ENCODE measurements at places on chromosomes 7 and 10. TPM values are rescaled to one million over a fixed set of nuclear protein-coding genes. Genes with fewer than 3 reads are reported as not detected.

The LOXL4 gene
- 10.5 TPM for total RNA-seq

The OPN4 gene
- not detected for total RNA-seq

The CDNF gene
- total RNA-seq: 4.8 TPM

The SFRP5 gene
- 6.9 TPM for total RNA-seq

The ATOH7 gene
- total RNA-seq: 0.82 TPM

The GHRHR gene
- total RNA-seq: not detected

The LARP4B gene
- total RNA-seq: 59.0 TPM

The HOXA6 gene
- not detected for total RNA-seq

The TMEM196 gene
- total RNA-seq: not detected

The NPTX2 gene
- 4.3 TPM for total RNA-seq

The TSPAN33 gene
- 20.8 TPM for total RNA-seq

The GARIN1A gene
- 0.10 TPM for total RNA-seq

The CCDC172 gene
- total RNA-seq: not detected

The PRKCQ gene
- total RNA-seq: 15.2 TPM

The SEC61A2 gene
- total RNA-seq: 15.3 TPM

The MET gene
- total RNA-seq: 23.3 TPM

GRCh38 chr7:43021431-43021830, 89.3 kb downstream of the MRPL32 start:
- no peak for DNase-seq

DNA sequence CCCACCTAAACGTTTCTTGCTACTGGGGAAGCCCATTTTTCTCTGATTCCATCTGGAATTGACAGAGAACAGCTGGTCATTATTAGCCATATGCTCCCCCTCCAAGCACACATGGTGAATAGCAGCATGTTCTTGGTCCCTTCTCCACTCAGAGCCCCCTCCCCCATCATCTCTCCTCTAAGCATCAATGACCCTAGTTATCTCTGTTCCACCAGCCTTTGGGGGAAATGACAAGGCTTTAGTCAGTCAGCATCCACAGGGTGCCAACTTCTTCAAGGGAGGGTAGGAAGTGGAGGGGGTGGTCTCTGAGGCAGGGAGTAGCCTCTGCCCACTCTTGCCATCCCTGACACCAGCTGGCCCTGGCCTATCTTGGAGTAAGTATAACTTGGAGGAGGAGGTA, 163.1 kb downstream of the UBE2H start:
- DNase-seq: no peak

DNA sequence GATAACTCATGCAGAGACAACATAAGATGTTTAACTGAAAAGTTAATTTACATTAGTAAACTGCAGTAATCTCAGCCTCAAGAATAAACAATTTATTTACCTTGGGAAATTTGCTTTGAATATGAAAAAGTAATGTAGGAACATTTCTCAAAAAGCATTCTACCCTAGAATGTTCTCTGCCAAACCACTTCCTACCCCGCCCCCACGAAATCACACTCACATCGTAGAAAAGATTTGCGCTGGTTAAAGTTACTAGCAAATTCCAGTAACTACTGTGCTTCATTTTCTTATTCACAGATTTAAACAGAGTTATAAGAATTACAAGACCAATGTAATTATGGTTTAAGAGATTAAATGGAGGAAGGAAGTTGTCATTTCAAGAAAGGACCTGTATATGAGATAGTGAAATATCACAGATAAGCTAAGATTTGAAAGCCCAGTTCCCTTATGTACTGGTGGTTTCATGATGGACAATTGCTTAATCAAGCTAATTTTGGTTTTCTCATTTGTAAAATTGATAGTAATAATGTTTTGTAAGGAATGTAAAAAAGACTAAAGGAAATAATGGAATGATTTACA, 175.4 kb downstream of the GNAI1 start:
- no peak for DNase-seq

GRCh38 chr10:43585981-43586729, 11.7 kb upstream of the ZNF239 start:
- DNase-seq: no peak

- DNase-seq: no peak
Observed at GRCh38 chr7:87370660-87371180, 25.3 kb downstream of the CROT start.

- DNase-seq: no peak
Observed at GRCh38 chr10:70267161-70267933, 16.5 kb downstream of the NPFFR1 start.

- DNase-seq: no peak
Observed at GRCh38 chr7:51633006-51633405, 316.4 kb upstream of the COBL start.

GRCh38 chr7:111384065-111384891, 178.0 kb downstream of the IMMP2L start:
- no peak for DNase-seq

DNA sequence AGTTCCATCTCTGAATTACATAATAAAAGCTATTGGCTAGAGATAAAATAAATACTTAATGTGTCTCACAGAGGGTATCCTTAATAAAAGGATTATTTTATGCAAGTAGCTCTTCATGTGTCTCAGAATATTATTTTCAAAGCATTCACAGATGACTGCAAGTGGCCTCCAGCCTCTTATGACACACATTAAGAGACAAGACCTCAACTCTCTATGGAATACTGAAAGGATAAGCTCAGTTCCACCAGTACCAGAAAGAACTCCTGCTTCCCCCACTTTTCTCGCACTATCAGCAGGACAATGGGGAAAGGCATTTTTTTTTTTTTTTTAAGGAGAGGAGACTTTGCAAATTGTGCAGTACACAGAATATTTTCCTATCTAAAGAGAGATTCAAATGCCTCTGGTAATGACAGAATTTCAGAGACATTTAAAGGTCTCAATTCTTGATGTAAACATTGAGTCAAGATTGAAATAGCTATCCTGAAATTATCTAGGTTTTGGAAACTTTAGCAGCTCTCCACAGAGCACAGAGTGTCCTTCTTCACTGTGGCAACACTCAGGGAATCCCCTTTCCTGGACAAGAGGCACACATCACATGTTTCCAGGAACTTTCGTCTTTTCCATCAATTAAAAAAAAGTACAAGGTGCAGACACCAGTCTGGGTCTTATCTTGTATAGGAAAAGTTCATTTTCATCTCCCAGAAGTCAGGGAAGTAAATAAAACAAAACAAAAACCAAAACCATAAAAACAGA, 122.0 kb upstream of the ANK3 start:
- no peak for DNase-seq

GRCh38 chr7:140981951-140982350, 32.8 kb downstream of the MRPS33 start:
- no peak for DNase-seq

DNA sequence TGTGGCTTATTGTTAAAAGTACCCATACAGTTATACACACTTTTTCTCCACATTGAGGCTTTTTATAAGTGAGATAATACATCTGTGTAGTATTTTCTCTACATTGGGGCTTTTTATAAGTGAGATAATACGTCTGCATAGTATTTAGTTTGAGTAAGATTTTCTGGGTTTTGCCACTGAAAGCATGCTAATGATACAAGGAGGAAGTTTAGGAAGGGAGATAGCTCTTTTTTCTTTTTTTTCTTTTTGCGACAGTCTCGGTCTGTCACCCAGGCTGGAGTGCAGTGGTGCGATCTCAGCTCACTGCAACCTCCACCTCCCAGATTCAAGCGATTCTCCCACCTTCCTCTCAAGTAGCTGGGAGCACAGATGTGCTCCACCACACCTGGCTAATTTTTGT, 13.3 kb downstream of the FAM107B start:
- no peak for DNase-seq

DNA sequence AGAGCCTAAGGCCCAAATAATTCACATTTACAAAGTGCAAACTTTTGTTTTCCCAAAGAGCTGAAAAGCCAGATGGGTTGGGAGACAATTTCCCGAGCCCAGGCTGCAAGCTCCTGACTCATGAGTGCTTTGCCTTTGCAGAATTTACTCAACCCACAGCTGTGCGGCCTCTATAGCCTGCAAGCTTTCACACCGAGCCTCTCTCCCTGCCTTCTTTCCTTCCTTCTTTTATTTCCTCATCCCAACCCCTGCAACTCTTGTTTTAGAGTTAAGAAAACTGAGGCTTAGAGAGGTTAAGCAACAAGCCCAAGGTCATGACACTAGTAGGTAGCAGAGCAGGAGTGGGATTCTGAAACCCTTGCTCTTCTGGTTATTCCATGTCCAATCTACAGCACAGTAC, 203.0 kb upstream of the GPR26 start:
- no peak for DNase-seq

- no peak for DNase-seq
Observed at GRCh38 chr10:128150561-128150960, 24.3 kb upstream of the MKI67 start.

DNA sequence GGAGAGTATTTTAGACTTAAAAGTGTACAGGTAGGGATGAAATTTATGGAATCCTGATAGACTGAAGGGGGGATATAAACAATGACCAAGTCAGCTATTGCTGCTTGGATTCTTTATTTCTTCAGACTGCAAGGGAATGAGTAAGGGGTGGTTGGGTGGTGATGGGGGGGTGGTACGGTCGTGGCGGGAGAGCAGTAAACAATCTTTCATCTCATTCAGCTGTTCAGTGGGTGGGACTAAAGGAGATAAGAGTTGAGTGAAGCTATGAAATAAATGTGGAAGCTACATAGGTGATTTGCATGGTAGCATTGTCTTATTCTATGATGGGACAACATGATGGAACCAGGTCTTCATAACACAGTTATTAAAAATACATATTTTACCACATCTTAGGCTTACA, 1.8 kb downstream of the SEPTIN7 start:
- peak; percentile 44 for DNase-seq

- no peak for DNase-seq
Observed at GRCh38 chr10:28970231-28970630, 292.9 kb downstream of the BAMBI start.

GRCh38 chr7:105531792-105532671, at the start of gene RINT1:
TSS of gene RINT1 (plus strand) at chr7:105532201. CDS start at chr7:105532316, 115 bp downstream.
- DNase-seq: peak; percentile 96

- no peak for DNase-seq
Observed at GRCh38 chr7:46654546-46655443, 733.7 kb upstream of the IGFBP3 start.

GRCh38 chr7:99355098-99355497, 19.4 kb upstream of the ARPC1B start:
- DNase-seq: no peak

Measured in tongue (tissue), 3 donors.